ENCODE measurements at places on chromosomes 11 and 22.
A peak's percentile ranks its signal among the peaks of the same experiment; 100 is the strongest.

GRCh38 chr22:27667121-27667843 lies 134.3 kb downstream of the MN1 start:
- DNase-seq = no peak

GRCh38 chr11:130171534-130171933 lies 12.0 kb downstream of the ST14 start:
- DNase-seq = no peak

DNA sequence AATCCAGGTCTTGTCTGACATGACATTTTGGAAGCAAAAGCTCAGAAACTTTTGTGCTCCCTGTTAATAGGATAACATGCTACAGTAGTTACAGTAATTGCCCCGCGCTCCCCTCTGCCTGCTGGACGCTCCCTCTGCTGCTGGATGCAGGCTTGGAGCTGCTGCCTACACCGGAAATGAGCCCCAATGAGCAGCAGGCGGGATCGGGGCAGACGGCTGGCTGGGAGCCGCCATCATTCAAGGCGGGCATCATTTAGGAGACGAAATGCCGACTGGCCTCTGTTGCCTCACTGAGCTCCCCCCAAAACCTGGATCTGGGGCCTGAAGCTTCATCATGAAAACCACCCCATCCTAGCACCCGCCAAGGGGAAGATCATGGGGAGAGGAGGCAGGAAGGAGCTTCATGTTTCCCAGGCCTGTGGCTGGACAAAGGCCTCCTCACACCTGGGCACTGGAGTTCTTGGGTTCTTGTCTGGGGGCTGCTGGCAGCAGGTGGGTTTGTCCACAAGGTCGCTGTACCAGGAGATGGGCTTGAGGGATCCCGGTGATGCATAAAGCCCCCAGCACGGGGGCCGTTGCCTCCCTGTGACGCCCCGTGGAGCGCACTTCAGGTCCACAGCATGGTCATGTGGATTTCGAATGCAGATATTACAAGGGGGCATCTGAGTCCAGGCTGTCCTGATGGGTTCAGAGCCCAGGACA lies 664.3 kb downstream of the BRD1 start:
- DNase-seq = no peak

- DNase-seq = no peak
Observed at GRCh38 chr22:30602049-30602448, 4.9 kb upstream of the TCN2 start.

DNA sequence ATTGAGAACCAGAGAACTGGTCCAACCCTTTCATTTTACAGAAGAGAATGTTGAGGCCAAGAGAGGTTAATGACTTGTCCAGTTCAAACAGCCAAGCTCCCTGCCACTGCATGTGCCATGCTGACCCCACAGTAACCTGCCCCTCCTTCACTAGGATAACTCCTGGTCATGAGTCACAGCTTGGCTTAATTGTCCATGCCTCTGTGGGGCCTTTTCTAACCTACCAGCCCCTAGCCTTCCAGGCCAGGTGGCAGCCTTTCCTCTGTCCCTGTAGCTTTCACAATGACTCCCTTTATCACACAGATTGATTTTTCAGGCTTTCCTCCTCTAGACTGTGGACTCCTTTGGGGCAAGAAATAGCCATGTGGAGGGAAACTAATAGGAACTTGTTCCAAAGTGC lies 97.2 kb downstream of the PIWIL4 start:
- DNase-seq = no peak

GRCh38 chr11:84106541-84106940 lies 820.4 kb upstream of the CCDC90B start:
- DNase-seq = no peak

GRCh38 chr22:34973926-34974325 lies 92.0 kb upstream of the ISX start:
- no peak for DNase-seq

DNA sequence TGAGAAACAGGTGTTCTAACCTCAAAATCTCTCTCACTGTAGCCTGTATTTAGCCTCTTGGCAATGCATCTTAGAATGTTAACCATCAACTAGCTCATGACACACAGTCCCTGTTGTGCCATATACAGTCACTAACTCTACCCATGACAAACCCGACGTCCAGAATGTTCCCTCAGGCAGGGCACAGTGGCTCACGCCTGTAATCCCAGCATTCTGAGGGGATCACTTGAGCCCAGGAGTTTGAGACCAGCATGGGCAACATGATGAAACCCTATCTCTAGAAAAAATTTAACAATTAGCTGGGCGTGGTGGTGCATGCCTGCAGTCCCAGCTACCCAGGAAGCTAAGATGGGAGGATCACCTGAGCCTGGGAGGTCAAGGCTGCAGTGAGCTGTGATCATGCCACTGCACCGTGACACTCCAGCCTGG lies 18.2 kb upstream of the CCDC34 start:
- no peak for DNase-seq

DNA sequence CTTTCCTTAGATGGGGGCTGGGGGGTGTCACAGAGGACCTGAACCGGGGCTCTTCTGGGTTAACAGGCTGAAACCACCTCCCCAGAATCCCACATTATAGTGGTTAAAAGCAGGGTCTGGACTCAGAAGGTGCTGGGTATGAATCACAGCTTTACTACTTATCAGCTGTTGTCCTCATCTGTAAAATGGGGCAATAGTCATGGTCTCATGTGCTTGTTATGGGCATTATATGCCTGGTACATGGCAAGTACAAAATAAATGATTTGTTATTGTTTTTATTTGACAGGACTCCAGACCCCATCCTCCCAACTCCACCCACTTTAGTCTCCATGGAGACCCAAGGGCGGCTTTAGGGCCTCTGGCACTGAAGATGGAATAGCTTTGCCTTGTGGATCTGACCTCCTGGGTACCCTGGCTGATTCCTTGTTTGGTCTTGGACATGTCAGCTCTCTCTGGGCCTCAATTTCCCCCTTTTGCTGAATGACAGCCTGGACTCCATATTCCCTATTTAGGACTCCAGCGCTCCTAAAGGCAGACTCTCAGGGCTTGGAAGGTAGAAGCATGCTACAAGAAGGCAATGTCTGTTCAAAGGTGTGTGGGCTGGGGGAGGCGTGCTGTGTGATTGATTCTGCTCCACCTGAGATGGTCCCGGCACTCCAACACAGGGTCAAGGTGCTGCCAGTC lies 812 bp upstream of the SMTN start:
- no peak for DNase-seq

GRCh38 chr11:26558190-26558589 lies 13.9 kb downstream of the MUC15 start:
- no peak for DNase-seq

DNA sequence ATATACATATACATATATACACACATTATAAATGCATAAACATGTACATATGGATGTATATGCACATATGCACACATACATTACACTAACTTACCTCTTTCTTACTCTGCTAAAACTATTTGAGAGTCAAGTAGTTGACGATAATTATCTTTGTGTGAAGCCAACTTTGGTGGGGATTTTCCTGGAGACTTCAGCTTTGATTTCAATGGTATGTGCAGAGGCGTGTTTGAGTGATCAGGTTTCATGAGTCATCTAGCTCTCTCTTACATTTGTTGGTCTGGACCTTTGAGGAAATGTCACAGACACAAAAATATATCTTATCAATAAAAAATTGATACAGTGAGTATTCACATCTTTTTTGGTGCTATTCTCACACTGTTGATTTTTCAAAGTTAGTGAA lies 769.1 kb upstream of the LUZP2 start:
- DNase-seq = peak; percentile 4

- DNase-seq = no peak
Observed at GRCh38 chr11:63931876-63932275, 6.9 kb upstream of the NAA40 start.

DNA sequence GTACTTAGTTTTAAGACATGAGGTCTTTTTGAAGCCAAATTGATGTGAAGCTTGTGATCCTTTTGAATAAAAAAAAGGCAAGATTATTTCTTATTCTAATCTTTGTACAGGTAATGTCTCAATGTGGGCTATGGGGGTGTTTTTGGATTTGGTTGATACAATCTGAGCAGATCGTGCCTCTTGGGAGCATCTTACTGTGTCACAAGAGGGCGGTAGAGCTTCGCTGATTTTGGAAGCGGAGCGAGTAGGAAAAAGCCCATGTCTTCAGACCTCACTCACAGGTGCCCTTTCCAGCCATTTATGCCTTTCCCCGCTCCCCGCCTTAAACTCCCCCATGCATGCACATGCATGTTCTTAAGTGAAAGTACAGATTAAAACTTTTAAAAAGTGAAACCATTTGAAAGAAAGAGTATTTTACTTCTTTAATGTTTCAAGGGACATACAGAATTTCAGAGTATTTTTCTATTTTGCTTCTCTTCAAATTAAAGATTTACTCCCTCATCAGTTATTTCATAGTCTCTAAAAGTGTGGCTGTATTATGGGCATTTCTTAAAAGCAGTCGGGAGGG lies 18.8 kb downstream of the DDX25 start:
- DNase-seq = peak; percentile 52

DNA sequence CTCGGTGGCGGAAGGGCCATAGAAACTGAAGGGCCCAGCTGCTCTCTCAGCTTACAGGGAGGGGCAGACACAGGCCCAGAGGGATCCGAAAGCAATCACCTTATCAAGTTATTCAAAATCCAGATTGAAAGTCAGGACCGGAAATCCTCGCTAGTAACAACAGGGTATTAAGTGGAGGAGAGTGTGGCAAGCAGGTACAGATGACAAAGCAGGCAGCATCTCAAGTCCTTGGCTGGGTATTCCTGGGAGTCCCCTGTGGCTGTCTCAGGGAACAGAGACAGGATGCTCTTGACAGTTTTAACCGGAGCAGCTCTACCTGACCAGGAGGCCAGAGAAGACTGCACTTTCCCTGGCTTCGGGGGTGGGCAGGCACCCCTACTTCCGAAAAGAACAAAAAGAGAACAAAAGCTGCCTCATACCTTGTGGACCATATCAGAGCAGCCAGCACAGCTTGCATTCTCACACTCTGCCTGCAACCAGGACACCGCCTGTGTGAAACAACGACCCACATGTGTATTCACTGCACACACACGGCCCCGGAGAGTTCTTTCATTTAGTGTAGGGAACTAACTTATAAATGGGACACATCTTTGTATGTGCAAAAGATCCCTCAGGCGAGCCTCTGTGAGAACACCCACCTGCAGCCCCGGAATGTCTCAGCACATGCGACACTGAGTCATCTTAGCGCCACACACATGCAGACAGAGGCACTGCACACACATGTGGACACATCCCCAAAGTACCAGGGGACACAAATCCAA lies 78.3 kb downstream of the MICAL3 start:
- no peak for DNase-seq

DNA sequence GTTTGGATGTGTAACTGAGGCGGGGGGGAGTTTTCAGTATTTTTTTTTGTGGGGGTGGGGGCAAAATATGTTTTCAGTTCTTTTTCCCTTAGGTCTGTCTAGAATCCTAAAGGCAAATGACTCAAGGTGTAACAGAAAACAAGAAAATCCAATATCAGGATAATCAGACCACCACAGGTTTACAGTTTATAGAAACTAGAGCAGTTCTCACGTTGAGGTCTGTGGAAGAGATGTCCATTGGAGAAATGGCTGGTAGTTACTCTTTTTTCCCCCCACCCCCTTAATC lies 2.3 kb downstream of the MALAT1 start:
- DNase-seq = no peak

DNA sequence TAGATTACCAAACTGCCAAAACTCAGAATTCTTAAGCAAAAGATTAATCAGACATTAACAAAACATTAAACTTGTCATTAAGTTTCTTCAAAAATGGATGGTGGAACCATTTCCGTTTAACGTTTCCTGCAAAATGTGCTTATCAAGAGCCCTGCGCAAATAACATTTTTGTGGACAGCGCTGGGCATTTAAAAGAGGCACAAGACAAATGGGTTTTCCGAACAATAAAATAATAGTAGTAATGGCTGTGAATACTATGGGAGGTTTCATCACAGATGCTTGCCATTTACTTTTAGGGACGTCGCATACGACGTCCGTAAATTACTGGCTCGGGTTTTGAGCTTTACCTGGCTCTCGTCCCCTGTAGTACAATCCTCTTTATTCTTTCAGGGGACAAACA lies 1.1 kb downstream of the NPAT start:
- DNase-seq = peak; percentile 17

DNA sequence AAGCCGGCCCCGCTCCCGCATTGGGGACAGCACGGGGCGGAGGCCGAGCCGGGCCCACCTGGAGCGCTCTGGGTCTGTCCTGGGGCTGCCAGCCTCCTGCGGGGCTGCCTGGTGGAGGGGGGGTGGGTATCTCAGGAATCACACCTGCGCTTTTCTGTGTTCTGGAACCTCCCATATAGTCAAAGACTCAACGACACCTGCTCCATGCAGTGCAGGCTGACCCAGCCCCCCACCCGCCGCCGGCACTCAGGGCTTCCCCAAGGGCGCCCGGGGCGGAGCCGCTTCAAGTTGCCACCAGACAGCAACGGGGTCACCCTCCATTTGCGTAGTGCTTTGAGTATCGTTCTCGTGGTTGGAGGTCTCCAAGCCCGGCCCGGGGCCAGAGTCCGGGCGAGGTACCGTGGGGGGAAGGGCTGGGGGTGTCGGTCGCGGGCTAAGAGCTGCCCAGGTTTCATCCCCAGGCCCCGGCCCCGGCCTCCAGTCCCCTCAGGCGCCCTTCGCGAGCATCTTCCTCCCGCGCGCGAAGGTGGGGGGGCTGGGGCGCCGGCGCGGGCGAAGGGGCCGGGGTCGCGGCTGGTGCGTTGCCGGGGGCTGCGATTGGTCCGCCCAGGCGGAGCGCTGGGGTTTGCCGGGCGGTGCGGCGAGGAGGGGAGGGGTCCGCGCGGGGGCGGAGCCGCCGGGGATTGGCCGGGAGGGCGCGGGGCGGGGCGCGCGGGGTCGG lies 6.6 kb downstream of the TSPAN4 start:
- no peak for DNase-seq
